ENCODE measurements at places on chromosomes 7 and 10.

DNA sequence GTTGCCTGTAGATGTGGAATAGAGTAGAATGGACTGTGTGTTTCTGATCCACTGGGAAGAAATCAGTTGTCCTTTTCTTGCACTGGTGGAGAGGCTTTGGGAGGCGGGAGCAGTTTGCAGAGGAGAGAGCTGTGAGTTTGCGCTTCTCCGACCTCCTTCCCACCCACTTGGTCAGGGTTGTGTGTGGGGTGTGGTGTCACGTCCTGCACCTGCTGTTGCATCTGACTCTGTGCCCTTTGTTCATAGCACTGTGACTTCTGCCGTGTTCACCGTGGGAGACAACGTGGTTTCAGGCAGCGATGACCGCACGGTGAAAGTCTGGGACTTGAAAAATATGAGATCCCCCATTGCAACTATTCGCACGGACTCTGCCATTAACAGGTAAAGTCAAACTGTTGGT, 67.8 kb downstream of the WDR37 start:
- DNase-seq: no peak

- no peak for DNase-seq
Measured at GRCh38 chr7:111168182-111168581, 77.3 kb downstream of the LRRN3 start.

- no peak for DNase-seq
Measured at GRCh38 chr7:16776053-16776452, 22.5 kb downstream of the TSPAN13 start.

DNA sequence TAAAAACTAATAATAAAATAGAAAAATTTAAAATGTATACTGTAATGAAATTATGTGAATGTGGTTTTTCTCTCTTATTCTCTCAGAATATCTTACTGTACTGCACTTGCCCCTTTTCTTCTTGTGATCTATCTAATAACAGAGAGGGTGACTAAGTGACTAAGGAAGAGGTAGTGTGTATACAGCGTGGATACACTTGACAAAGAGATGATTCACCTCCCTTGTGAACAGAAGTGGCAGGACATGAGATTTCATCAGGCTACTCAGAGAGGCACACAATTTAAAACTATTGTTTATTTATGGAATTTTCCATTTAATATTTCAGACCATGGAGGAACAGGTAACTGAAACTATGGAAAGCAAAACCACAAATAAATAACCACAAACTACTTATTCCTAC, 806.6 kb upstream of the GHITM start:
- DNase-seq: no peak

- DNase-seq: no peak
Measured at GRCh38 chr10:76160446-76161300, 729.2 kb downstream of the LRMDA start.

DNA sequence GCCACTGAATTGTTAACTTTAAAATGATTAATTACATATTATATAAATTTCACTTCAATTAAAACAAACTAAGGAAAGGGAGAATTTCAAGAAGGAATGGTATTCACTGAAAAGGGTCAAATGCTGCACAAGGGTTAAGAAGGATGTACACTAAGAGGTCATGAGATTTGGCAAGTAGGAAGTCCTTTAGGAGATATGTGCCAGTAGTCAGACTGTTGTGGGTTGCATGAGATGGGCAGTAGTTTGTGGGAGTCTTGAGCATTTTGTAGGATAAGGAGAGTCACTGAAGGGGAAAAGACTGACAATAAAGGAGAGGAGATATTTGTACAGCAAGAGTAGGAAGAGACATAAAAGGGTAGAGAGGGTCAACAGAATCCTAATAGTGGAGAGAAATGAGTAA, 12.4 kb upstream of the PTPN12 start:
- DNase-seq: peak; percentile 32

GRCh38 chr10:128035557-128035973, 90.7 kb downstream of the MKI67 start:
- DNase-seq: peak; percentile 58

GRCh38 chr10:110684800-110685446, 40.8 kb downstream of the RBM20 start:
- DNase-seq: no peak

DNA sequence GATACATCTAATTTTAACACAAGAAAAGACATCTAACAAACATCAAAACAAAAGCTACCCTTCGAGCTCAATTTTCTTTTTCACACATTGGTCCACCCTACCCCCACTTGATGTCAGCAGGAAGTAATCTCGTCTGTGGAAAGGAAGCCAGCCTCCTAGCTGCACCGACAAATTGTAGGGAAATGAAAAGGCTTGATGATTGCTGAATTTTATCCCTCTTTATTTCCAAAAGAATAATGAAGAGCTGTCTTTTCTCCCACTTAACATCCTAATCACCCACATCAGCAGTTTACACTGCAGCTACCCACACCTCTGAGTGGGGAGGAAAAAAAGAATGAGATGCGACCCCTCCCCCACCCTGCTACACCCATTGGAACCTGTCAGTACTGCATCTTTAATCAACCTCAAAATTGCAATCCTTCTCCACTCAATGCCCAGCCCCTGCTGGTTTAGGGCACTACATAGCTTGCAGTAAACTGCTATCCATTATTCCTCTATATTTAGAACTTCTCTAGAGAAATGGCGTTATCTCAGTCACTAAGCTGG, 10.6 kb upstream of the CPVL start:
- DNase-seq: no peak
